ENCODE measurements at places on chromosomes 4 and X.
A peak's percentile ranks its signal among the peaks of the same experiment; 100 is the strongest.

DNA sequence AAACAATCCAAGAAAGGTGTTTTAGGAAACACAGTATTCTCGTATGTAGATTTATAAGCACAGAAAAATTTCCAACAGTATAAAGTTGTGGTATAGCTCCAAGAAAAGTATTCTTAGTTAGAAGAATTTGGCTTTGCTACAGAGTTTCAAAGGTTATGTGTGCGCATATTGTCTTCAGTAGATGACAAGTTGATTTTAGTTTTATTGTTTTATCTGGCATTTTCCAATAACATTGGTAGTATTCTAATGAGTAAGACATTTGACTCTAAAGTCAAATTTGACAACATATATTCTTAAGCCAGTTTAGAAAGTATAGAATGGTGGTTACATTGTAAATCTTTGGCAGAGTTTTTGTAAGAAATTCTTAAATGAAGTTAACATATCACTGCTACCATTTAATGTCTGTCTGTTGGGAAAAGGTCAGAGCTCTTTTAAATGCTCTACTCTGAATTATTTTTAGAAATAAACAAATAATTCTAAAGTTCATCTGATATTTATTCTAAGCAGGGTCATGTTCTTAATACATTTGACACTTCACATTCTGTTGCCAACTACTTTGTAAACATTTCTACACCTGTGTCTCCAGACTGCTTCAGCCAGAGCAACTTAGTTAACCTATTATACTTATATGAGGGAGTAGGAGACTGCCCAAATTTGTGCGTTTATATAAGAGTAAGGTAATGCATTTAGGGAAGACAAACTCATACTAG, 30.0 kb downstream of the CLCN3 start:
- no peak for DNase-seq

- no peak for DNase-seq
These were observed 58.1 kb downstream of the SLC10A6 start for GRCh38 chr4:86791126-86791525.

DNA sequence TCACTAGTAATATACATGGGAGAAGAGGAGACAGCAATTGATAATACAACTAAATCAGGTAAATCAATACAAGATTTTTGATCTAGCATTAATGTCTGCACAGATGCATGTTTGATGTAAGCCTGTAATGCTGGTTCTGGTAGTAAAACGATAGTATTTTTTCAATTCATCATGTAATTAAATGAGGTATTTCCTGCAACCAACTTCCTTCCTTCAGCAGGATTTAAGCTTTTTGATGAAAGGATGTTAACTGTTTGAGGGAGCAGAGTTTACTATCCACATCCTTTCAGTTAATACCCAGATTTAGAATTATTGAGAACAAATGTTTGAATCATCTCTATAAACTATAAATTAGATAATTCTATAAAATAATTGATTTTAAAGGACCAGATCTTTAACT, 31.4 kb upstream of the NFKB1 start:
- DNase-seq = no peak

- no peak for DNase-seq
These were observed 79.7 kb upstream of the PRSS48 start for GRCh38 chr4:151197247-151197646.

- no peak for DNase-seq
These were observed 300.9 kb upstream of the CPEB2 start for GRCh38 chr4:14701389-14701788.

DNA sequence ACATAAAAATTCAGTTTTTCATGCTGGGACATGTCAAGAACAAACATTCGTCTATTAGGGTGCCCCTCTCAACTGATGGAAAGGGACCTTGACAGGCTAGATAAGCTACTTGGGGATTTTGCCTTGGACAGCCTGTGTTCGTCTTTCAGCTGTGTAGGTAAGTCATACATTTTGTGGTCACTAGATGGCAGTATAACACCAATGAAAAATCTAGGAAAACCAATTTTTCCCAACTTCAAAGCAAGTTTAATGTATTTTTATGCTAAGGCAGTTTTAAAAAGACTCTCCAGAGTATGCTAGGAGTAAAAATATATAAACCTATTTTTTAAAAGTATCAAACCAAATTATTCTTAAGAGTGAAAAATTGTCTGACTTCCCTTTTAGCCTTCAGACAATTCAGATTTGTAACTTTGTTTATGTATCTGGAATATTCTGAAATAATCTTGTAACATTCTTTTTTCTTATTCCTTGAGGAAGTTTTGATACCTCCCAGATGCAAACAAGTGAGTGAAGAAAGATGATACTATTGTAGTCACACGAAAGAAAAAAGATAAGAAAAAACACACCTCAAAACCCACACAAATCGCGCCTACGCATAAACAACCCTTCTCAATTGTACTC, 158.3 kb downstream of the CPE start:
- DNase-seq = peak; percentile 16

GRCh38 chr4:142845293-142846107, 601 bp downstream of the INPP4B start:
- no peak for DNase-seq

DNA sequence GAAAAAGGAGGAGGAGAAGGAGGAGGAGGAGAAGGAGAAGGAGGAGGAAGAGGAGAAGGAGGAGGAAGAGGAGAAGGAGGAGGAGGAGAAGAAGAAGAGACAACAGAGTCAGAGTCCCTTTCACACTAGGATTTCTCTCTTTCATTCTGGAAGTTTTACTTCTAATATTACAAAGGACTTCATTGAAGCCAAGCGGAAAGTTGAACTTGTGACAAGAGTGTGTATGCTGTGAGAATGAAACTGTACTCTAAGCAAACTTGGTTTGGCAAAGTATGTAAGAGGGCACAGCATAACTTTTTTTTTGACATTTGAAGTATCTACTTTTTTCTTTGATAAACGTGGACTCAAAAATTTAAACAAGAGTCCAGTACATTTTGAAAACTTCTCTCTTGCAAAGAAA, 48.0 kb downstream of the CXCL8 start:
- no peak for DNase-seq

DNA sequence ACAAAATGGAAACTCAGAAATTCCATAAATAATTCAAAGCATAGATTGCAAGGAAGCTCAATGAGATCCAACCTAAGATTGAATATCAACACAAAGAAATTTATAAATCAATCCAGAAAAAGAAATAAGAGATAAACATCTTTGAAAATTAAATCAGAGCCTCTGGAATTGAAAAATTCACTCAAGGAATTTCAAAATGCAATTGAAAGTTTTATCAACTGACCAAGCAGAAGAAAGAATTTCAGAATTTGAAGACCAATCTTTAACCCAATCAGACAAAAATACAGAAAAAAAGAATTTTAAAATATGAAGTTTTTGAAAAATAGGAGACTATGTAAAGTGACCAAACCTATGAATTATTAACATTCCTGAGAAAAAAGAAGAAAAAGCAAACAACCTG, 134.1 kb downstream of the GASK1B start:
- no peak for DNase-seq

GRCh38 chr4:52945326-52945898, 83.3 kb downstream of the RASL11B start:
- DNase-seq = no peak

DNA sequence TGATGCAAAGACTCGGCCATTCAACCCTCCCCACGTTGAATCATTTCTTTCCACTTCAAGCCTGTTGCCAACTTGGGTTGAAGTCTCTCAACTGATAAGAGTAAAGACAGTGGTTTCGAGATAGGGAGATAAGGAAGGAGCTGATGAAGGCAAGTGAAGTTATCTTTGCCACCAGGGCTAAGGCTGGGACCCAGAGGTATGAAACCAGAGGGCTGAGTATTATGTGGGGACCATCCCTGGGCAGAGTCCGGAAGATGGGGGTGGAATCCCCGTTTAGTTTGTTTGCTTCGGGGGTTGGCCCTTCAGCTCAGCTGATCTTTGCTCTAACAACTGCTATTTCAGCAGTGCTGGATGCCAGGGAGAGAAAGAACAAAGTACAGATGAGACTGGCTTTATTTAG, 2.3 kb upstream of the XPNPEP2 start:
- no peak for DNase-seq

GRCh38 chr4:112270051-112270450, 15.7 kb downstream of the TIFA start:
- no peak for DNase-seq

GRCh38 chr4:144645102-144645630, 790 bp upstream of the HHIP start:
- peak; percentile 27 for DNase-seq

DNA sequence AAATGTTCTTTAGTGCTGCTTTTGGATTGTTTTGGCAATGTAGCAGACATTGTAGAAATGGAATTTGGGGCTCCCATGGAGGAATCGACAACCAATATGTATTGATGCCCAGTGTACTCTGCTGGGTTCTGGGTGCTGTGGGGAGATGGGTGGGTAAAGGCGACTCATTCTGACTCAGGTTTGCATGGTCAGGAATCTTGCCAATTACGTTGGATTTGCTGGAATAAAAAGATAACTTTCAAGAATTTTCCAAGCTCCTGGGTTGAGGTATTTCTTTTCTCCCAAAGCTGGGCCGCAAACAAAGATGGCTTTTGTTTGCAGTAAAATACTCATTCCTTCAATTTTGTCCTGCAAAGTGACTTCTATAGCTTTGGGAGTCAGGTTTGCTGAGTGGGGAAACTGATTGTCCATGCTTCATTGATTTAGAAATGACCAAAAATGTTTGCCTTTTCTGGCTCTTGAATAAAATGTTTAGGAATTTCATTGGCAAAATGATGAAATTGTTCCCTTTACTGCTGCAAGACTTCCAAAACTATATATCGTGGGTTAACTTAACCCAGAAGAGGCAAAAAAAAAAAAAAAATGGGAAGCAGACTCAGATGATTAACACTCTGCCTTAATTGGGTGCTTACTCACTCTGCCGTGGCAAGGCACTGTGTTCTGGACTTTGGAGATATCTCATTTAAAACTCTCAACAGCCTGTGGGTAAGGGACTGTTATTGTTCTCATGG, 57.0 kb downstream of the RTL9 start:
- no peak for DNase-seq

DNA sequence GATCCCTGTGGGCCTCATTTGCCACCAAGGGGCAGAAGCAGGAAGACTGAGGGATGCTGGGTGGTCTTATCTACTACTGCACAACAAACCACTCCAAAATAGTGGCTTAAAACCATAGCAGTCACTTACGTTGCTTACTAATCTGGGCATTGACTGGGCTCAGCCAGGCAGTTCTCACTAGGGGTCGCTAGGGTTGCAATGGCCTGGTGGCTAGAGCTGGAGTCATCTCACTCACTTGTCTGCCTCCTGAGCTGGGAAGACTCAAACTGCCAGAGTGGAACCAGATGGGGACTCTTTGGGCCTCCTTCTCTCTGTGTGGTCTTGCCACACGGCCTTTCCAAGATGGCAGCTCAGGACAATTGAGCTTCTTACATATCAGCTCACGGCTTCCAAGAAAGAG, 216.3 kb upstream of the BCOR start:
- DNase-seq = no peak

GRCh38 chr4:83138946-83139345, 24.4 kb upstream of the PLAC8 start:
- DNase-seq = no peak

- no peak for DNase-seq
These were observed 21.2 kb upstream of the TENM3 start for GRCh38 chr4:182221987-182222386.

Data from hepatic stellate cell (primary cell).